ENCODE measurements at places on chromosomes 12 and 14.

DNA sequence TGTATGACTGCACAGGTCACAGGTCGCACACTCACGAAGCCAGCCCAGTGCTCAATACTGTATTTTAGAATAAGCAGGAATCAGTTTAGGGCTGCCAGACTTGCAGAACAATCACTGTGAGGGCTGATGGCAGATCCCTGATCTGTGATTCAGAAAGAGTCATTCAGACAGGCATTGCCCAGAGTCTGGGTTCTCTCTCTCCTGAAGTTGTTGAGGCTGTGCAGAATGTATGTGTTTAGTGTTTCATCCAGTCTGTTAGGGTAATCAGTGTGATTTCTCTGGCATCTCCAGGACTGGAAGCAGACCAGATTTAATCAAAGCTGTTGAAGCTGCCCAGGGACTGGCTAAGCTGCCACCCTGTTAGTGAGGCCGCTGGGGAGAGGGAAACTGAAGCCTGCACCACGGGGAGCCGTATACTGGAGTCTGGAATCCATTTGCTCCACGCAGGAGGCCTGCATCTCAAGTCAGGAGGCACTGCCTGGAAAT, 69.3 kb downstream of the ETV6 start:
- no peak for DNase-seq

GRCh38 chr12:11778713-11779685, 129.5 kb downstream of the ETV6 start:
- no peak for DNase-seq

DNA sequence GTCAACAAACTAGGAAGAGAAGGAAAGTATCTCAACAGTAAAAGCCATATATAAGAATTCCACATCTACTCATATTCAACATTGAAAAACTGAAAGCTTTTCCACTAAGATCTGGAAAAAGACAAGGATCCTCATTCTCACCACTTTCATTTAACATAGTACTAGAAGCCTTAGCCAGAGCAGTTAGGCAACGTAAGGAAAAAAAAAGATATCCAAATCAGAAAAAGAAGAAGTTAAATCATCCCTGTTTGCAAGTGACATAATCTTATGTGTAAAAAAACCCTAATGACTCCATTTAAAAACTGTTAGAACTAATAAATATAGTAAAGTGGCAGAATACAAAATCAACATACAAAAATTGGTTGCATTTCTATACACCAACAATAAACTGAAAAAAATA, 426.2 kb downstream of the BCAT1 start:
- no peak for DNase-seq

GRCh38 chr12:127081058-127081457, 1185.9 kb upstream of the TMEM132C start:
- no peak for DNase-seq

GRCh38 chr14:99143793-99144192, 128.2 kb downstream of the BCL11B start:
- no peak for DNase-seq
